ENCODE measurements at places on chromosomes 2 and 18.
A peak's percentile ranks its signal among the peaks of the same experiment; 100 is the strongest.

GRCh38 chr18:36365836-36366775, 68.6 kb downstream of the FHOD3 start:
- no peak for DNase-seq

GRCh38 chr2:85724731-85725181, 29.0 kb upstream of the ATOH8 start:
- DNase-seq = no peak

DNA sequence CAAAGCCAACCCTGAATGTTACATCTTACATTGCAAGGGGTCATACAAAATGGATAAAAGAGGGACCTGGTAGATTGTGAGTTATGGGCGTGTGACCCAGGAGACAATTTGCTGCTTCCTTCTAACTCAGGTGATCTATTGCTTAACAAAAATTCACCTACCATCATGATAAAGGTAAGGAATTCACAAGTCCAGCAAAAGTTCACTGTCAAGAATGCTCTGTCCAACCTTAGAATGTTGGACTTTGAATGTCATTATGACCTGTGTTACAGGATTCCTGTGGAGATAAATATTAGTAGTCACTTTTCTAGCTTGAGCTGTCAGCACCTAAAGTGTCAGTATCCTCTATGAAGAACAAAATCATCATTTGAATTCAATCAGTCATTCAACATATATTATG, 7.9 kb upstream of the KLF7 start:
- DNase-seq = no peak

DNA sequence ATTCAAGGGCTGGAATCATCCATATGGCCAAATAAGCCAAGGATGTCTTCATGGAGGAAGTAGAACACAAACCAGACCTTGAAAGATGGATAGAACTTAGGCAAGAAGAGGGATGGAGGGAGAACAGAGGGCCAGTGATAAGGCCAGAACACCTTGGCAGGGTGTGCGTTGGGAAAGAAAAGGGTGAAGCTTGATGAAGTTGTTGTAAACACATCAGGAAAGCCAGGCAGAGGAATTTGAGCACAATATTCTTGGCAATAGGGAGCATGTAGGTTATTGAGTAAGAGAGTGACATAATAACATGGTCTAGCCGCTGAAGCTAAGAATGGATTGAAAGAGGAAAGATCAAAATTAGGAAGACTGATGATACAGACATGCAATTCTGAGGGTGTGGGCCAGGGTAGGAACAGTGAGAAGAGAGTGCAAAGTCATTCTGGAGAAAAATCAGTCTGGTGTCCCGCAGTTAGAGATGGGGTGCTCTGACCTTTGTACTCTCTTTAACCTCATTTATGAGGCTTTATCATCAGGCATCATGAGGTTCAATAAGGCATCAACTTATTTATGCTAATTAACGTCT, 41.0 kb downstream of the SLC14A2 start:
- no peak for DNase-seq

- DNase-seq = no peak
Measured at GRCh38 chr2:45207101-45207500, 197.8 kb upstream of the SIX2 start.

- DNase-seq = no peak
Measured at GRCh38 chr18:7000484-7001096, 117.0 kb downstream of the LAMA1 start.

- DNase-seq = no peak
Measured at GRCh38 chr2:39091543-39091942, 29.3 kb downstream of the SOS1 start.

- DNase-seq = no peak
Measured at GRCh38 chr2:168796090-168796577, 6.3 kb upstream of the NOSTRIN start.

DNA sequence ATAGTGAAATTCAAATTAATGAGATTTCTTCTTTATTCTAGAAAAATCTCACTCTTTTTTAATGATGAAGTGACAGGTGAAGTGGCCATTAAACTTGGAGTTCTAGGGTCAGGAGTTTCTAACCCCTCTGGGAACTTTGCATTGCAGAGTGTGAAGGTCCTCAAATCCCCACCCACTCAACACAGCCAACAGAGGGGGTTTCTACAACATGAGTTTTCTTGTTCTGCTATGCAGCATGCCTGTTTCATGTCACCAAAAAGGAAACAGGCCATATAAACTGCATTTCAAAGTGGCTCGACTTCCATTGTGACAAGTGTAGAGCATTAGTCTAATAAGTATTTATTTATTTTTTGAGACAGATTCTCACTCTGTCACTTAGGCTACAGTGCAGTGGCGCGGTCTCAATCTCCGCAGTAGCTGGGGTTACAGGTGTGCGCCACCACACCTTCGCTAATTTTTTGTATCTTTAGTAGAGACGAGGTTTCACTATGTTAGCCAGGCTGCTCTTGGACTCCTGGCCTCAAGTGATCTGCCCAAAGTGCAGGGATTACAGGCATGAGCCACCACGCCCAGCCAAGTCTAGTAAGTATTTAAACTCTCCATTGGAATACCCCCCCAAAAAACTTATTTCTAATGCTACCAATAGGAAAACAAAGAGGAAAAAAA, 146.1 kb upstream of the ZFP36L2 start:
- no peak for DNase-seq

DNA sequence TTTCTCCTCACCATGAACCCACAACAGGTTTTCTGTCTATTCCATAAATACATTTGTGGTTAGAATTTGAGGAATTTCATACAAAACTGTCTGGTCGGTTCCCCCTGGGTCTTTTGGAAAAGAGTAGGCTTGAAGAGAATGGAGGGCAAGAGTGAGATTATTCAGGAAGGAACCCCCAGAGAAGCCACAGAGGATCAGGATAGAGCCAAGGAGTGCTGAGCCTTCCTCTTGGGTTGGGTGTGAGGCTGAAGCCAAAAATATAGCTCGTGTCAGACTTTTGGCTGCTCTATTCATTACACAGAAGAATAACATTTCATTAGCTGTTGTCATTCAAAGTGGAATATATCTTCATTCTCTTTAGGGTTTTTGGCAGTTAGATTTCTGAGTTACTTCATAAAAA, 45.9 kb upstream of the YES1 start:
- DNase-seq = no peak

DNA sequence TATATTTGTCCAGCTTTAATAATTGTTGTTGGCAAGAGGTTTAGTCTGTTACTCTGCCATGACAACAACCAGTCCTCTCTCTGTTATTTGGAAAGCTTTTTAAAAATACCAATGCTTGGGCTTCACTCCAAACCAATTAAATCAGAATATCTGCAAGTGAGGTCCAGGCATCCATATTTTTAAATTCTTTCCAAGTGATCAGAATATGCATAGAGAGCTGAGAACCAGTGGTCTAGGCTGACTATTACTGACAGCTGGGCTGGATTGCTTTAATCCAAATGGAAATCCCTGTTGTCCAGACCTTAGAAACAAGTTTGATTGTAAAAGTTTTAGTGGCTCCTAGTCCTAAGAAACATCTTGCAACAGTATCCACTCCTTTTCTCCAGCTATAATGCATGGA, 1059.7 kb upstream of the ACVR2A start:
- no peak for DNase-seq

DNA sequence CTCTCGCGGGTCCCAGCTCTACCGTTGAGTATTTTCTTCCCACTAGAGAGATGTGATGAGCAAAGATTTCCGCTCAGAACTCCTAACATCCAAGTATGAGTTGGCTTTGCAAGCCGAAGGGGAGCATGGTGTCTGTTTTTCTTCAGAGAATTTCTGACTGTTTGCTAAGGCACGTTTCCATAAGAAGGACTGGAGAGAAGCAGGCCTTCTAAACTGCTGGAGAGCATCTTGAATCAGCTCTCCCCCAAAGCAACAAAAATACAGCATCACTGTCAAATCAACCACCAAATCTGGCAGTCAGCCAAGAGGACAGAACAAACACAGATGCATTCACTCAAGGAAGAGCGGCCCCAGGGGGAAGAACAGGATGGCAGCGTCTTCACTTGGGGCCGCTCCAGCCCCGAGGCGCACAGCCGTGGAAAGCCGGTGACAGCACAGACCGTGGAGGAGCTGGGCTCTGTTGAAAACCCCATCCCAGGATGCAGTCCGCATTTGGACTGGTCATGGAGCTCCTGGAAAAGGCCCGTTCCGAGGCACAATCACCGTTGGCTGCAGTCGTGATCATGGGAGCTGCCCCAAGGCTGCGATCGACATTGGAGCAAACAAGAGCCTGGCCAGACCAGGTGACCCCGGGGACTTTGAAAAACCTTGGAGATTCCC, 101.4 kb downstream of the NFATC1 start:
- no peak for DNase-seq

- DNase-seq = no peak
Measured at GRCh38 chr18:1246827-1247226, 342.2 kb downstream of the ADCYAP1 start.

GRCh38 chr2:57760381-57760801, 286.2 kb upstream of the VRK2 start:
- peak; percentile 34 for DNase-seq

DNA sequence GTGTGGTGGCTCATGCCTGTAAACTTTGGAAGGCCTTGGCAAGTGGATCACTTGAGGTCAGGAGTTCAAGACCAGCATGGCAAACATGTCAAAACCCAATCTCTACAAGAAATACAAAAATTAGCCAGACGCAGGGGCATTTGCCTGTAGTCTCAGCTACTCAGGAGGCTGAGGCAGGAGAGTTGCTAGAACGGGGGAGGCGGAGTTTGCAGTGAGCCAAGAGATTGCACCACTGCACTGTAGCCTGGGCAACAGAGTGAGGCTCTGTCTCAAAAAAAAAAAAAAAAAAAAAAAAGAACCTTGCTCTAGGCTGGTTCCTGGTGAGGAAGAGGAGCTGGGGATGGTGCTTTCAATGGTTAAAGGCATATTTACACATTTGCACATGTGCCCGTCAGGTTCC, 129.4 kb downstream of the LYPD6B start:
- DNase-seq = no peak

GRCh38 chr2:127200962-127201361, 19.1 kb downstream of the CYP27C1 start:
- no peak for DNase-seq

DNA sequence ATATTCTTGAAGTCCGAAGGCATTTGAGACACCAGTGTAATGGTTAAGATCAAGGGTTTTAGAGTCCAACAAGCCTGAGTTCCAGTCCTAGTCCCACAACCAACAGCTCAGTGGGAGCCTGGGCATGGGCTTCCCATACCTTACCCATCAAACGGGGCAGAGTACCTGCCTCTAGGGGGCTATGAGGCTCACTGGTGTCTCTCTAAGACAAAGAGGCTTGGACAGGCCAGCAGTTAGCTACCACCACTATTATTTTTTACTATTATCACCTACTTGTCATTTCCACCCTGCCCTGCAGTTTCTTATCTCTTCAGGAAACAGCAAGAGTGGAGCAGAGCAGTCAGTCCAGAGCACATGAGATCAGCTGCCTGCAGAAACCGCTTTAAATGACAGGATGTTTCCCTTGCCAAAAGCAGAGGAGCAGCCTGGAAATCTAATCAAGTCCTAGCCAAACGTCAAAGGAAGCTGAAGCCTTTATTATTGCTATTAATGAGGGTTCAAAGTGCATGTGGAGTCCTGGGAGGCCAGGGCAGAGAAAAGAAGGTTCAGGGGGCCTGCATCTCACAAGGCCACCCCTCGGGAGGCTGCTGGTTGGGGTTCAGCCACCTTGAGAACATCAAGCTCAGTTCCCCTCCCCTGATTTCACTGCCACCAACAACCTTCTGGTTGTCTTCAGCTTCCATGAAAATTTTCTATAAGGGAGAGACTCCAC, 66.6 kb downstream of the STPG4 start:
- DNase-seq = no peak
